ENCODE measurements at places on chromosomes 16 and 17. TPM values are rescaled to one million over a fixed set of nuclear protein-coding genes. Genes with fewer than 3 reads are reported as not detected.

DNA sequence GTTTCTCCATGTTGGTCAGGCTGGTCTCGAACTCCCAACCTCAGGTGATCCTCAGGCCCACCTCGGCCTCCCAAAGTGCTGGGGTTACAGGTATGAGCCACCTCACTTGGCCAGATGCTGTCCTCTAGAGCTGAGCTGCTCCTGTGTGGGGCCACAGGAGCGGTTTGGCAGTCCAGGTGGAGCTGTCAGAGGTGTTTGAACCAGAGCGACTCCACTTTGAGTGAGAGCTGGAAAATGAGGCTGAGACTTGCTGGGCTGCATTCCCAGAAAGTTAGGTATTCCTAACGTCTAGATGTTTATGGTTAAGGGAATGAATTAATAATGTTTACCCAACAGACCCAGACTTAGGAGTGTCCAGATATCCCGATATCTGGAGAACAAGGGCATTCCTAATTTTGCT, 16.8 kb upstream of the PSMD7 start:
- DNase-seq = no peak

GRCh38 chr16:67749436-67750078, 30.4 kb upstream of the GFOD2 start:
- no peak for DNase-seq

DNA sequence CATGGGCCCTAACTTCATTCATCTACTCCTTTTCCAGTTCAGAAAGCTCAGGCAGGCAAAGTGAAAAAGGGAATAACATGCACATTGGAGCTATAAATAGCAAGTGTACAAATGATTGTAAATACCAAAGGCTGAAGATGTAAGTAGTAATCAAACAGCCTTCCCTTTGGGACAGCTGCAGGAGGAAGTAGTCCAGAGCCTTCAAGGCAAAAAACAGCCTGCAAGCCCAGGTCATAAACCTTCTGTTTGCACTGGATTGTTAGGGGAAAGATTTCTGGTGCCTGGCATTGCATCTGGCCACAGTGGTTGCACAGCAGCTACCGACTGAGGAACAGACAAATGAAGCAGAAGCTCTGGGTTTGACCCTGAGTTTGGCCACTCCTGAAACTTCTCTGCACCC, 98.6 kb upstream of the PMFBP1 start:
- no peak for DNase-seq

GRCh38 chr16:68575082-68575481, 36.0 kb downstream of the ZFP90 start:
- DNase-seq = no peak

GRCh38 chr17:8138374-8138671, 13.9 kb downstream of the PER1 start:
- no peak for DNase-seq

DNA sequence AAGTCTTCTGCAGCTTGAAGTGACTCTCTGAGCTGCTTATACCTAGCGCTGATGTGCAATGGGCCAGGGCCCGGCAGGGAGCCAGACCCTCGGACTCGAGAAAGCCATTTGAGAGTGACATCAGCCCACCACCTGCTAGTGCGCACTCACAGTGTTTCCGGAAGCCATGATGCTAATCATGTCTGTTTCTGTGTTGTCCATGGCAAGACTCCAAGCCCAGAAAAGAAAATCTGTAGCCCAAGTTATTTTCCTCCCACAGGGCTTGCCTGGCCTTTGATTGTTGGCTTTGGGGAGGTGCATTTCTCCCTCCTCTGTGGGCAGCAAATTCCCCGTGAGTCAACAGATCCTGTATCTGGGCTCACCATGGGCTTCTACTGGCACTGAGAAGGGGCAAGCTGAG, 1.8 kb upstream of the CDRT4 start:
- no peak for DNase-seq

DNA sequence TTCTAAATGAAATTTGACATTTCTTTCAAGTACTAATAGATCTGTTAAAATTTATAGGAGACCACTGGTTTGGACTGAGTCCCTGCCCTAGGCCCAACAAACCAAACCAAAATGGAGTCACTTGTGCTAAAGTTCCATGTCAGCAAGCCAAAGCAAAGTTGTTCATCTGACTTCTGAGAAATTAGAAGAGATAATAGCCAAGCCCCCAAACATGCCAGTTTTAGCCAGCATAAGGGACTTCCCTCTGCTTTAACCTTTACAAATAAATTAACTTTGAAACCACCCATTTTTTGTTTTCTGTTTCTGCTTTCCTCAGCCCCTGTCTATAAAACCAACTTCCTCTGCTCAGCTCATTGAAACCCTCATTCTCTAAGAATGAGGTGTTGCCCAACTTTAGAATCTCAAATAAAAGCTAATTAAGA, 18.9 kb downstream of the CDR2 start:
- no peak for DNase-seq

GRCh38 chr16:49085686-49086085, 196.0 kb downstream of the CBLN1 start:
- DNase-seq = no peak

DNA sequence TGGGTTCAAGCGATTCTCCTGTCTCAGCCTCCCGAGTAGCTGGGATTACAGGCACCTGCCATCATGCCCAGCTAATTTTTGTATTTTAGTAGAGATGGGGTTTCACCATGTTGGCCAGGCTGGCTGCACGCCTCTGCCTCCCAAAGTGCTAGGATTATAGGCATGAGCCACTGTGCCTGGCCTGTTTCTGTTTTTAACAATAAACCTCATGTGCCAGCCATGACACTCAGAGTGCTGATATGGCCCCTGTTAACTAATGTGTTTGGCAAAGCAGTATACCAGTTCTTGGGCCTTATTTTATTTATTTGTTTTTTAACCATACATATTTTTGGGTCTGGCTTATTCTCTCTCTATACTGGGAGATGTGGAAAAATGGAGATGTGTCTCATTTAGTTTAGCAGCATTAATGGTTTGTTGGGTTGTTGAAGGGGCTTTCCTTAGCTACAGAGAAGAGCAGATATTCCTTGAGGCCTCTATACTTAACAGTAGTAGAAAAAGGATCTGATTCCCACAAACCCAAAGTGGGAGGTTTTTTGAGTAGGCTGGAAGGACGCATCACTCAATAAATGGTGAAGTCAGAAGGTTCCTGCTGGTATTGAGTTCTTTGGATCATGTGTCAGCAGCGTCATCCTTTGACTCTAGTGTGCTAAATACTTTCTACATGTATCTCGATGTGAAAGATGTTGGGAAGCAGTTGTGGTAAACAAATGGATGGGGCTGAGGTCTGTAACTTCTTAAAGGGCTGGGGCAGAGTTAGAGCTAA, 16.2 kb upstream of the CDK5R1 start:
- no peak for DNase-seq

GRCh38 chr17:15340966-15341365, 431 bp downstream of the TEKT3 start:
- DNase-seq = no peak

DNA sequence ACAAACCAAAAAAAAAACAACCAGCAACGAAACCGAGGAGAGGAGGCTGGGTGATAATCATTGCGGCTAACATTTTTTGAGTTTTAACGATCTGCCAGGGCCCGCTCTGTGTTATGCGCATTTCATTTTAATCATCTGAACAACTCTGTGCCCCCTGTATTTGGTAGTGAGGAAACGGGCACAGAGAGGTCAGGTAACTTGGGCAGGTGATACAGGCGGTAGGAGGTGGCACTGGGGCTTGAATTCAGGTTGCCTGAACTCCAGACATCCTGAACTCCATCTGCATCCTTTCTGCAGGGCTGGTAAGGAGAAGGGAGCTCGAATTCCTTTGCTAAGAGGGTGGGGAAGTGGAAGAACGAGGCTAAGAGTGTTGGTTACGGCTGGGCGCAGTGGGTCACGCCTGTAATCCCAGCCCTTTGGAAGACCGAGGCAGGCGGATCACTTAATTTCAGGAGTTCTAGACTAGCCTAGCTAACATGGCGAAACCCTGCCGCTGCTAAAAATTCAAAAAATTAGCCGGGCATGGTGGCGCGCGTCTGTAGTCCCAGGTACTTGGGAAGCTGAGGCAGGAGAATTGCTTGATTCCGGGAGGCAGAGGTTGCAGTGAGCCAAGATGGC, 1.1 kb downstream of the CLUAP1 start:
- DNase-seq = no peak

DNA sequence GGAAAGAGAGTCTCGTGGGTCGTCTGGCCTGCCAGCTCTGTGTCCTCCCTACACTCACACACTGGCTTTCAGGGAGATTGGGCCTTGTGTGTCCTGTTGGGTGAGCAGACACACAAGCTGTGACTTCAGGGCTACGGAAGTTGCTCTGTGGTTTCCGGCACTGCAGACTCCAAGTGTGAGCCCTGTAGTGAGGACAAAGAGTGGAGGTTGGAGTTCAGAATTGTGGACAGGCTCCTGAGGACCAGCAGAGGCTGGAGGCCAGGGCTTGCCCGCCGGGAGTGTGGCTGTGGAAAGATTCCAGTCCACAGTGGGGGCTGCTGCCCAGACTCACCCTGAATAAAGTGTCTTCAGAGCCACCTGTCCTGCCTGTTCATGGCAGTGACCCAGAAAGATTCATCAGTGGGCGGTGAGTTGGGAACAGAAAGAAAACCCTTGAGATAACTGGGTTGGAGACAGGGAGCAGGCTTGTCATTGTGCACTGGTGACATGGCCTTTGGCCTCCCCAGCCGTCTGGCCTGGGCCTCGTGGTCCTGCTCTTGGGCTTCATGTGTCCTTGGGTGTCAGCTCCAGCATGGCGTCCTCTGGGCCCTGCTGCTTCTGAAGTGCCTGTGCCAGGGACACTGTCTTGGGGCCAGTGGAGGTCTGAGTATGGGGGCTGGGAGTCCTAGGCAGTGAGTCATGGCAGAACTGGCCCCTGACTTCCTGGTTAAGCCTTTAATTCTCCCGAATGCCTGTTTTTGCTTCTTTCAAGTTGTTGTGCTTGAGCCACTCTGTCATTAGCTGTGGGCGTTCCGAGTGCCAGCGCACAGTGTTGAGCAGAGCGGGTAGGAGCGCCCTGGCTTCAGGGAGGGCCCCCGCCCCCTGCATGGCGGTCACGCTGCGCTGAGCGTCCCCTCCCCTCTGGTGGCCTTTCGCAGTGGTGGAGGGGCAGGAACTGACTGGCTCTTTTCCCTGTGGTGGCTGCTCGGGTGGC, 19.9 kb upstream of the ZNF750 start:
- DNase-seq = no peak

HEATR3 gene
- polyA plus RNA-seq = 17.3 TPM

PIRT gene
- 0.05 TPM for polyA plus RNA-seq

SHISA6 gene
- 0.56 TPM for polyA plus RNA-seq

STUB1 gene
- polyA plus RNA-seq = 142 TPM

CDR2L gene
- 14.0 TPM for polyA plus RNA-seq

JMJD8 gene
- polyA plus RNA-seq = 39.9 TPM

SLC5A11 gene
- 0.08 TPM for polyA plus RNA-seq

HAGHL gene
- 2.1 TPM for polyA plus RNA-seq

RAMP2 gene
- polyA plus RNA-seq = 196 TPM

HEATR9 gene
- 0.28 TPM for polyA plus RNA-seq

NUP85 gene
- polyA plus RNA-seq = 86.1 TPM

GOSR2 gene
- polyA plus RNA-seq = 48.6 TPM

Data from right lung (tissue), 10 donors.